ENCODE measurements at places on chromosomes 2 and 18. TPM values are rescaled to one million over a fixed set of nuclear protein-coding genes. Genes with fewer than 3 reads are reported as not detected.

NDUFV2 gene
- 207 TPM for polyA plus RNA-seq

REG3G gene
- not detected for polyA plus RNA-seq

FN1 gene
- 8,374 TPM for polyA plus RNA-seq

IL1B gene
- polyA plus RNA-seq, result 2.3 TPM

SALL3 gene
- polyA plus RNA-seq, result not detected

HOXD12 gene
- not detected for polyA plus RNA-seq

ALK gene
- polyA plus RNA-seq, result not detected

KIAA2012 gene
- polyA plus RNA-seq, result 0.12 TPM

TMEFF2 gene
- polyA plus RNA-seq, result 4.1 TPM

RAB12 gene
- polyA plus RNA-seq, result 29.9 TPM

ATOH8 gene
- polyA plus RNA-seq, result 3.9 TPM

ZNF532 gene
- 68.7 TPM for polyA plus RNA-seq

ABHD1 gene
- polyA plus RNA-seq, result 0.10 TPM

STK11IP gene
- 11.8 TPM for polyA plus RNA-seq

DNA sequence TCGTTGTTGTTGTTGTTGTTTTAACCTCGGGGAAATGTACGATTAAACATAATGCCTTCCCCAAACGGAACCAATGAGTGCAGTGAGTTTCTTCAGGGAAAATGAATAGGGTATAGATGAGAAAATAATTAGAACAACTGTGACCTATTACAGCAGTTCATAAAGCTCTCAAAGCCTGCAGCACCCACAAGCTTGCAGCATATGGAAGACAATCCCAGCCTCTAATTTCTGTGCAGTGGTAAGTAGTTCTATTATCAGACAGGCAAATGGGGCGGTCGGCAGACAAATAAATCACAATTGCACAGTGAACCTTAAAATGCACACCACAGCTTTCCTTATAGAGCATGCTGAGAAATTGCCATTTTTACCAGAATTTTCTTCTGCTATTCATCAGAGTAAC is 159.5 kb downstream of the MYT1L start:
- no peak for DNase-seq

- no peak for DNase-seq
These were observed 301.0 kb downstream of the STK39 start for GRCh38 chr2:167946441-167946841.

DNA sequence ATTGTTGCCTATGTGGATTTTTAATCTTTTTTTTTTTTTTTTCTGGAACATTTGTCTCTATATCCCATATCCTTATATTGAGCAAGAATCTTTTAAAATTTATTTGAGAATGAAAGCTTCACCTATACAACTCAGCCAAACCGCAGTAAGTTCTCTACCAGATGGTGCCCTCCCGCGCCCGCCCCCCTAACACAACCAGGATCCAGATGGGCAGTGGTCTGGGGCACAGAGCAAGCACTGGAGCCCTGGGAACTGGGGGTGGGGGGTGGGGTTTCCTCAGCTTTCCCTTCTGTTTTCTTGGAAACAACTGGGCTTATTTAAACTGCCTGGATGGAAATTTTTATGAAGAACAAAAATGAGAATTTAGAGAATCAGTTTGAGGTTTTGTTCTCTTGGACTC is 74.6 kb downstream of the ACAA2 start:
- DNase-seq, result no peak

DNA sequence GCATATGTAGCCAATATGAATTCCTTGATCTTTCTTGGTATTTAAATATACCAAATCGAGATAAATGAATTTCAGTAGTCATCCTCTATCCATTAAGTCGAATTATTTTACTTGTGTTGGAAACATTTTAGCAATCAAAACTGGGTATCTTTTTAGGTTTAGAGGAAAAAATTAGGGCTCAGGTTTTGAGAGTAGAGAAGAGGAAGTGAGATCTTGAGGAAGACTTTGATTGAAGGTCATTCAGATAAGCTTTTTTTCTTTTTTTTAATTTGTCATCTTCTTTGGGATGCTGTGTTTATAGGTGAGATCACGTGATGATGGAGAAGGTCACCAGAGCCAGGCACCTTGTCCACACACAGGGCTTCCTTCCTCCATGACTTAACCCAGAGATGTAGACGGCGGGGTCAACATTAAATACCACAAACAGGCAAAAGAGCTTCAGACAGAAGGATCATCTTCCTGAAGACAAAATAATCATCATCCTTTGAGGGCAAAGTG is 750.1 kb downstream of the RNF144A start:
- DNase-seq, result no peak

DNA sequence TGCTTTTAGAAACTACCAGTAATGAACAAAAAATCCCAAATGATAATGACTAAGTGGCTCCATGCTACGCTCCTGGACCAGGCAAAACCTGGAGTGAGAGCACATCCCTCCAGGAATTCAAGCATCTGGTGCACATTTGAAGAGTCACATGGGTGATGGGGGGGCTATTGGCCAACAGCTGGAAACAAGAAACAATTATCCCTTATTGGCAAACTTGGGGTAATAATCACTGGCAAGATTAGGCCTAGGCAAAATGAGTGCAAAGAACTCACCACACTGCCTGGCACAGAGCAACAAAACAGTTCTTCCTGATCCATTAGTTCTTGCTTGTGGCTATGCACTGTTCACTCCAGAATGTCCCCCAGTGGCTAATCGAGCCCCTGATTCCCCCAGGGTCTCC is 66.1 kb downstream of the GYPC start:
- DNase-seq, result no peak

DNA sequence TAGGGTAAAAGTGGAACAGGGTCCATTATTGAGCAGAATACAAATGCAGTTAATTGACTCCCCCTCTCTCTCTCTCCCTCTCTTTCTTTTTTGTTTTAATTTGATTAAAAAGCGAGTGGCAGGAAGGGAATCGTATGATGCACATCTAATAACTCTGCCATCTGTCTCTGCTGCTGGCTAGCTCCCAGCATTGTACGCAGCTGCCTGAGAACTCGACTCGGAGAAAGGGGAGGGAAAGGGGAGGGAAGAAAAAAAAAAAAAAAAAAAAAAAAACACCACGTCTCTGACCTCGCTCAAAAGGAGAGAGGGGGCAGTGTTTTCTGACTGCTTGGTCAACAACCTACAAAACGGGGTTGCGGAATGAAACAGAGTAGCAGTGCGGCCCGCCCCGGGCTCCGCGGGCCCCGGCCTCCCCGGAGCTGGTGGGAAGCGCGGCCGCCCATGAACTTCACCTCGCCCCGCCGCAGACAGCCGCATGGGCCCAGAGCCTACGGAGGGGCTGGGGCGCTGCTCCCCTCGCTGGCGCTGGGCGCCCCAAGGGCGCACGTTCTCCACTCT is 265.7 kb downstream of the TCF4 start:
- DNase-seq, result peak; percentile 88

DNA sequence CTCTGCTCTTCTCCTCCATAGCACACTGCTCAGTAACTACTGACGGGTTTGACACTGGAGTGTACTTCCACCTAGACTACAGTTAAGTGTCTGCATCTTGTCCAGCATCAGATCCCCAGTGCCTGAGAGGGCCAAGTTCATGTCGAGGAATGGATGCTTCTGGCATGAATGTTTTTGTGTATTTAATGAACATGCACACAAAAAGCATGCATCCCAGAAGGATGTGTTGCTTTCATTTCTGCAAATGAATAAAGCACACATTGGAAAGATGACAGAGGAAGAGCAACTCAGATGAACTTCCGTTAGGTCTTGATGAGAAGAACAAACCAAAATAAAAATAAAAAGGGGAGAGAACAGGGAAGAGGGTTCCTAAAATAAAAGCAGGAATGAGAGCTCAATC is 27.9 kb downstream of the C2orf49 start:
- DNase-seq, result no peak

- DNase-seq, result peak; percentile 42
These were observed 46.2 kb upstream of the ITGAV start for GRCh38 chr2:186543561-186544131.

DNA sequence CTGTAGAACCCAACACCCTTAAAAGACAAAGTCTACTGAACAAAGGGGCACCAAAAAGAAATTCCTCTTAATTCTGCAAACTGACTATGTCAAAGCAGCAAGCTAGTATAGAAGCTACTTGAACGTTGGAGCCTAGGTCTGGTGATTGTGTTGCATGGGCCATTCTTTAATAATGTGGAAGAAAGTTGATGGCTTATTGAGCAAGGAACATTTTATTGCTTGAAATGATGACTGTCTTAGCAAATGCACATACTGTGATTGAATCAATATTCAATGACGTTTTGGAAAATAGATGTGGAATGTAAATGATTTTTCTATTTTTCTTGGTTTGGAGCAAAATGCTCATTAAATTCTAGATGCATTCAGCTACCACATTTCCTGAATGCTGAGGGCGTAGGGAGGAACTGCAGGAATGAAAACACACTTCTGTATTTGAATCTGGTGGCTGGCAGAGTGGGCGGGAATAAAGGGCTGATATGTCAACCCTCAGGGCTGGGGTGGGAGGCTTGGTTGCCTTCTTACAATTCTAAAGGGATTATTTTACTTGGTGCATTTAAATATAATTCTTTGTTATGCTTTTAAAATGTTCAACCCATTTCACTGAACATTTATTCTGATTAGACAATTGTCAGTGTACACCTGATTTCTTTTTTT is 26.5 kb downstream of the MYO3B start:
- DNase-seq, result no peak

DNA sequence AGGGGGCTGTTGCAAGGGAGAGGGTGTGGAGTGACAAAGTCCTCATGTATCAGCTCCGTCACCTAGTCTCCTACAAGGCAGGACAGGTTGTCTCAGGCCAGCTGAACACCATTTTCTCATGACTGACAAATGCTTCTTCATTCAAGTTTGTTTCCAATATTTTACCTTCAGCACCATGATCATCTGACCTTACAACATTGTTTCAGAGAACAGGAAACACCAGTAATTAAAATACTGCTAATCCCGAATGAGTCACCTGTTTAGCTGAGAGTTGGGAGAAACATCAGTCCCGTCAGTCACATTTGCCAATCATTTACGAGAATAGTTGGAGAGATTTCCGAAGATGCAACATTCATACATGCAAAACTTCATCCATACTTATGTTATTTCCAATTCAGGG is 25.7 kb upstream of the SP5 start:
- DNase-seq, result no peak

GRCh38 chr2:127040169-127040568 is 66.8 kb downstream of the BIN1 start:
- DNase-seq, result no peak

- DNase-seq, result no peak
These were observed 5.1 kb upstream of the MTERF4 start for GRCh38 chr2:241107031-241107783.

DNA sequence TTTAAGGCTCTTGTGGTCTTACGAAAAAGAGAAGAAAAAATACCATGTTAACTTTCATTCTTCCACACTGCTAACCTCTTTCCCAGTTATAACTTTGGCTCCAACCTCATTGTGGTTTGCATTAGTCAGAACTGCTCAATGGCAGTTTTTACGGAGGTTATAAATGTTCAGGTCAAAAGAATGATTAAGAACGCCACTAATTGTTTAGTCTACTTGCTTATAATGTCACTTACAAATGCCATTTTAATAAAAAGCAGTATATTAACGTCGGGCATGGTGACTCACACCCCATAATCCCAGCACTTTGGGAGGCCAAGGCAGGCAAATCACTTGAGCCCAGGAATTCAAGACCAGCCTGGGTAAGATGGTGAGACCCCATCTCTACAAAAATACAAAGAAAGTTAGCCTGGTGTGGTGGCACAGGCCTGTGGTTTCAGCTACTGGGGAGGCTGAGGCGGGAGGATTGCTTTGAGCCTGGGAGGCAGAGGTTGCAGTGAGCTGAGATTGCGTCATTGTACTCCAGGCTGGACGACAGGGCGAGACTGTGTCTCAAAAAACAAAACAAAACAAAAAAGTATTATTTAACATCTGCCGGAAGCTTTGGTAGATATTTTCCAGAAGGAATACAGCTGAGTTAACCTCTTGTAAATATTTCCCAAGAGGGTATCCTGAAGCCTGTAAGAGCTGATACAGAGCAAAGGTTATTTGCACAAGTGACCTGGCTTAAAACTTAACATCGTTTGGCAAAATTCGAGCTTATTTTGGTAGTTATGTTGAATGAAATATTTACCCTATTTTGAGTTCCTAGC is 5.1 kb downstream of the AGPS start:
- peak; percentile 42 for DNase-seq

DNA sequence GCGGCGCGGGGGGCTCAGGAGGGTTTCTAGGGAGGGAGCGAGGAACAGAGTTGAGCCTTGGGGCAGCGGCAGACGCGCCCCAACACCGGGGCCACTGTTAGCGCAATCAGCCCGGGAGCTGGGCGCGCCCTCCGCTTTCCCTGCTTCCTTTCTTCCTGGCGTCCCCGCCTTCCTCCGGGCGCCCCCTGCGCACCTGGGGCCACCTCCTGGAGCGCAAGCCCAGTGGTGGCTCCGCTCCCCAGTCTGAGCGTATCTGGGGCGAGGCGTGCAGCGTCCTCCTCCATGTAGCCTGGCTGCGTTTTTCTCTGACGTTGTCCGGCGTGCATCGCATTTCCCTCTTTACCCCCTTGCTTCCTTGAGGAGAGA is 5.2 kb downstream of the PROC start:
- DNase-seq, result no peak

DNA sequence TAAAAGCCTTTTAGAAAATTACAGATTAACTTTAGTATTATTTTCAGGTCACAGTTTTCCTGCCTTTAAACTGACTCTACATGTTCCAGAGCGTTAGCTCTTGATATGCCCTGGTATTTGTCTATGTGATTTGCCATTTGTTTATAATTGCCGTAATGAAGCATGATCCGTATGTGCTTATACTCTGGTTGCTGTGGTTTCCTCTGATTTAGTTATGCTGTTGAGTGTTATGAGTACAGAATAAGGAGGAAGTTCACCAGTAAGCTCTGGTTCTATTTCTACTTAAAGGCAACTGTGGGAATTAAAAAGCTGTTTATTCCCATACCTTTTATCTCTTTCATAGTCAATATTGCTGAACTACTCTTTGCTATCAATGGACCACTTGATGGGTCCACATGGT is 123.5 kb downstream of the OSBPL6 start:
- no peak for DNase-seq

GRCh38 chr18:42742474-42742873 is 373.0 kb downstream of the RIT2 start:
- DNase-seq, result no peak
